ENCODE measurements at places on chromosomes 2 and 18.

DNA sequence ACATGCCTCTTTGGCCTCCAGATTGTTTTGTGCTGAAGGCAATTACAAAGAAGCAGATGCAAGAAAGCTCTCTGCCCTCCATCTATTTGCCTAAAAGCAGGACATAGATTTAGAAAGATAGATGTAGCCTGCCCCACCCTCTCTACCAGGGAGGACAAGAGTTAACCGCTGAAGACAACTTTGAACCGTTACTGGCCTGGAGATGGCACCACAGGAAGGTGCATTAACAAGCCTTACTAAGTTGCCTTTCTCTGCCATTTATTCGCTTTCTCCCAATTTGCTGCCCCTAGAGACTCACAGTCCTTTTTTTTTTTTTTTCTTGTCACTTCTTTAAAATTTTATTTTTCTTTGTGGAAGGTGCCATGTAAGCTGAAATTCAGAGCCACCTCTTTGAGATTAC, 28.8 kb upstream of the RMDN2 start:
- no peak for DNase-seq

- DNase-seq, result no peak
Observed at GRCh38 chr2:209277444-209277843, 146.4 kb upstream of the MAP2 start.

DNA sequence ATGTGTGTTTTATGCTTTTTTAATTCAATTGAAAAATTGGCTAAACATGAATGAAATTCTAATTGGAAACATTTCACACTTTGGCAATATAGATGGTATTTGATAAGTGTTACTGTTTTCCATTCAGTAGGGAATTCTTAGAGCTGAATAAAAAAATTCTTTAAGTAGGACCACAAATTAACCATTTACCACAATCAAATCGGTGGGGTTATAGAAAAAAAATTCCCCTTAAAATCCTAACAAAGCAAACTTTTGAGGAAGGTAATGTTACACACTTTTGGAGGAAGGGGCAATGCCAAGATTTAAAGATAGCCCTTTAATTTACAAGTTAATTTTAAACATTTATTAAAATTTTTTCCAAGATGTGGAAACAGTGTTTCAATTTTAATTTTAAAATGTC, 279.0 kb upstream of the FIGN start:
- no peak for DNase-seq

GRCh38 chr18:7946734-7947377, 379.7 kb downstream of the PTPRM start:
- no peak for DNase-seq

GRCh38 chr2:41905597-41906337, 142.1 kb upstream of the PKDCC start:
- DNase-seq, result no peak

DNA sequence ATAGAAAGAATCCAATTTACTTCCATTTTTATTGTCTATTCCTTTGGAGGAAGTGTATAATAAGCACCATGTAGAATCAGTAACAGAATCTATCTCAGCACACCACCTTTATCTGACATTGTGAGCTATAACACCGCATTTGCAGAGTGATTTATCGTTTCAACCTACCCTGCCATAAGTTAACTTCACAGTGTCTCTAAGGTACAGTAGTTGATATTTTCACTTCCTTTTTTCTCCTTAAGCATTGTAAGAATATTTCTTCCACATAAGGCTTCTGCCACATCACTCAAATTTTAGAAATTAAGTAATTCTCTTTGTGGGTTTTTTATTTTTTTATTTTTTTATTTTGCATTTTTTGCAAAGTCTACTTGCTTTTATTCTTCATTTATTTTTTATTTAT, 107.1 kb downstream of the TMX3 start:
- no peak for DNase-seq

- DNase-seq, result no peak
Observed at GRCh38 chr2:12607971-12608370, 108.8 kb upstream of the TRIB2 start.

DNA sequence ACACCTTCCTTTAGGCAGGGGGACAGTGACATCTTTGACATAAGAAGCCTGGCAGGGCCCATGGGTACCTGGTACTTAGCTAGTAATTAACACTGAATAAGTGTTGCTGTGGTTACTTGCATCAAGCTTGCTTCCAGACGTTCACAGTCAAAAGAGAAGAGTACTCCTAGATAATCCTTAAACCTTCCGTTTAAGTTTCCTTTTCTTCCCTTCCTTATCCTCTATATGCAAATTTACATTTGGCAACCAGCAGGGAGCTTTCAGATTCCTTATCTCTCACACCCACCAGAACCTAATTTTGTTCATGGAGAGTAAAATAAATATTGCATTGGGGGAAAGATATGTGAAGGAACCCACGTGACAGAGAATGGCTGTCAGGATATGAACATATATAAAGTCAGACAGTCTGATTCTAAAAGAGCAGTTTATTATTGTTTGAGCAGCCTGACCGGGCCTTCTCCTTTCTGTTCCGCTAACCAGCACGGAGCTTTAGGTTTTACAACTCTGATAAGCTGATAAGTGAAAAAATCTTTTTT, 7.8 kb upstream of the RAB31 start:
- DNase-seq, result no peak

DNA sequence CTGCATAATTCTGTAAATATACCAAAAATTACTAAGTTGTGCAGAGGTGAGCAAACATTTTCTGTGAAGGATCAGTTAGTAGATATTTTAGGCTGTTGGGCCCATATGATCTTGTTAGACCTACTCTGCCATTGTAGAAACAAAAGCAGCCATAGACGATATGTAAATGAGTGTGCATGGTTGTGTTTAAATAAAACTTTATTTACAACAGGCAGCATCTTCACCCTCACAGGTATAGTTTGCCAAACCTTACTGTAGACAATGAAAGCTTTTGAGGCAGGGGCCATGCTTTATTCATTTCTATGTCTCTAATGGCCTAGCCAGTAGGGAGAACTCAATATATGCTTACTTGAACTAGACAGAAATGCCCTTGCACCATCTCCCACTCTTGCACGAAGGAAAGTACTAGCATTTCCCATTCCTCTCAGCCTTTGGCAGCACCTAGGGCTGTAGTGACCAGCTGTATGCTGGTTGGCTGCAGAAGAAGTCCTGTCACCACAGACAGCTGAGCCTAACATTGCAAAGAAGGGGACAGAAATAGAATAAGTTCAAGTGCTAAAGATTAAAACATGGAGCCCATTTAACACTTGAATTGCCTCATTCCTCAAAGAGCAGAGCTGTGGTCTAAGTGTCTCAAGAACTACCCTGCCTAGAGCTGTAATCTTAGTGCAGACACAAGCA, 305.1 kb upstream of the MGAT5 start:
- no peak for DNase-seq

DNA sequence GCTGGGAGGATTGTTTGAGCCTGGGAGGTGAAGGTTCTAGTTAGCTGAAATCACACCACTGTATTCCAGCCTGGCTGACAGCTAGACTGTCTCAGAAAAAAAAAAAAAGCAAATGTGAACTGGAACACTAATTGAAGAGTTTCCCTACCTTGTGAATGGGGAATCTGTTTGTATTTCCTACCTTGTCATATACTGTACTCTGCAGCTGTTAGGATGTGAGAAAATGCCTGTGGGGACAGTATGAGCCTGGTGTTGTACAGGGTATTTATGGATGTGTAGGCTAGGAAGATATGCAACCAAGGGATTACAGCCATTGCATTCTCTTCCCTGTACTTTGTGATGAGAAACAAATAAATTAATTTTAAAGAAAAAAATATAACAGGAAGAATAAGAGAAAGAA, 113.3 kb upstream of the FAM117B start:
- no peak for DNase-seq

DNA sequence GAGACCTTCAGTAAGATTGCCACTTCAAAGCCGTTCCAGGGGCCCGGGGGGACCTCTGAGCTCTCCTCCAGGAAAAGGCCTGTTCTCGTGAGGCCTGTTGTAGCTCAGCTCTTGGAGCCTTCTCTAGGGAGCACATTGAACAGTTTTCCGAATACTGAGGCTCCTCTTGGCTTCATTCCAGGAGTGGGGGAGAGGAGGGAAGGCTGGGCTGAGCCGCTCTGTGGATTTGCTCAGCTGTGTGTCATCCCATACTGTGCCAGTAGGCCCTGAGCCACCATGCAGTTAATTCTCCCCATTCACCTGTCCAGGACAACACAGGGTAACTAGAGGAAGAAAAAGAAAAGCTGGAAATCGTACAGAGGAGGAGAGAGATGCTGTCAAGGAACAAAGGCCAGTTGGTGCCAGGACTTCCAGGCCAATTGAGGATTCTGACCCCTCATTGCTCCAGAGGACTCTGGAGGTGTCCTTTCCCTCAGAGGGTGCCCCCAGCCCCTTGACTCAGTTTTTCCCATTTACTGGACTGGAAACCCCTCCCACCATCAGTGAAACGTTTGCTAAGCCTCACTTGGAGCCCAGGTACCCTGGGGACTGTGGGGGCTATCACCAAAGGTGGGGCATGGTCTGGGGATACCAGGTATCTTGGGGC, 41.4 kb downstream of the HS1BP3 start:
- DNase-seq, result no peak

DNA sequence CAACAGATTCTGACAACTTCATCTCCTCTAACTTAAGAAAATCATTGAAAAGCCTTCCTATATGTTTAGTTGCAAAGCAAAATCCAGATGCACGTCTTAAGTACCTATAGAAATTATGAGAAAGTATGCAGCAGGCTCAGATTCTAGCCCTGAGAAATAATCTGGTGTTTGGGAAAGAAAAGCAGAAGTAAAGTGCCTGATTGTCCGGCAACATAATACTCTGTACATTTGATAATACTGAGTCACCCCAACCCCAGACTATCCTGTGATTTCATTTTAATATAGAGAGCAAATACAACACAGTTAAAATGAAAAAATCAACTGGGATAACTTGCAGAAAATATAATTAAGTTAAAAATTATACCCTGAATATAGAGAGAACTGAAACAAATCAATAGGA, 13.5 kb downstream of the RFX8 start:
- DNase-seq, result no peak

- DNase-seq, result no peak
Observed at GRCh38 chr2:161471631-161472030, 55.5 kb downstream of the TBR1 start.

GRCh38 chr2:121521359-121521758, 9.3 kb upstream of the RNU4ATAC start:
- no peak for DNase-seq

DNA sequence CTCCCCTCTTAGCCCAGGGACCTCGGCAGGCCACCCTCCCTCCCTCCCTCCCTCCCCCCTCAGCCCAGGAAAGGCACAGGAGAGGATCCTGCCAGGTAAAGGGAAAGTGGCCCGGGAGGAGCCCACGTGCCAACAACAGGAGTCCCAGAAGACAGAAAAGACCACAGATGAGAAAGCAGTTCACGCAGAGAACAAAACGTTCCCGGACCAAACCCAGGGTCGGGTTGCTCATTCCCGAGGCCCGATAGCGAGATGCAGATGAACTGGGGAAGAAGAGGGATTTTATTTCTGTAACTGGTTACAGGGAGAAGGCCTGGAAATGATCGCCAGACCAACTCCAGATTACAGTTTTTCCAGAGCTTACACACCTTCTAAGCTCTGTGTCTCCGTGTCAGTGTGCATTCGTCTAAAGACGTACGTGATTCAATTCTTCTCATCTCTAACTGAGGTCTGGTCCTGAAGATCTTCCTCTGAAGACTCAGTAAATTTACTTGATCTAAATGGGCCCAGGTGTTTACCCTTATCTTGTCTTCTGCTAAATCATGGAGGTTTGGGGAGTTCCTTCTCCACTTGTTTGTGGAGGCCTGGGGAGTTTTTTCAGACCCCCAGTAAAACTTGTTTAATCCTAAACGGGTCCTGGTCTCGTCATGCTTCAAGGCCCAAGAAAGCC, 807 bp upstream of the NEU4 start:
- no peak for DNase-seq

GRCh38 chr2:236712961-236713673, 143.5 kb downstream of the ACKR3 start:
- no peak for DNase-seq

Measured in GM06990 (cell line).